GF-D8 (cell line): ENCODE measurements at places on chromosomes 7 and 10.

GRCh38 chr10:91163269-91163868, 57.1 kb upstream of the PCGF5 start:
- no peak for DNase-seq

DNA sequence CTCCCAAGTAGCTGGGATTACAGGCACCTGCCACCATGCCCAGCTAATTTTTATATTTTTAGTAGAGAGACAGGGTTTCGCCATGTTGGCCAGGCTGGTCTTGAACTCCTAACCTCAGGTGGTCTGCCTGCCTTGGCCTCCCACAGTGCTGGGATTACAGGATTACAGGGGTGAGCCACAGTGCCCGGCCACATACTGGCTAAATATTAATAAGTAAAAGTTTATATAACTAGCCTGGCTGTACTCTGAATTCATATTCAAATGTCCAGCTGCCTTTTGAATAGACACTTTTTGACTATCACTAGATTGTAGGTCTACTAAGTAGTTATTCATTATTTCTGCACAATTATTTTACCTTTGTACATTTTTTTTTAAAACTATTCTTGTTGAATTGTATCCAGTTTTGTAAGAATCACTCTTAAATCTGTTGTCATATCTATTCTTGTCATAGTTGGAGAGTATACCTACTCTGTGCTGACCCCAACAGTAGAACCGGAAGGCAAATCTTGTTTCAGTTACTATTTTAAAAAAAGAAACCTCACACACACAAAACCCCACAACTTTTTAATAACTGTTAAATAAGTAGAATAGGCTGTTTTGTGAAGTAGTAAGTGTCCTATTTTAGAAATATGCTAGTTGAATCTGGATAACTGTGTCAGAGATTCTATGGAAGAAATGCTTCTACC, 29.6 kb downstream of the MINPP1 start:
- no peak for DNase-seq

- DNase-seq = no peak
Measured at GRCh38 chr7:127726476-127726875, 74.5 kb downstream of the SND1 start.

DNA sequence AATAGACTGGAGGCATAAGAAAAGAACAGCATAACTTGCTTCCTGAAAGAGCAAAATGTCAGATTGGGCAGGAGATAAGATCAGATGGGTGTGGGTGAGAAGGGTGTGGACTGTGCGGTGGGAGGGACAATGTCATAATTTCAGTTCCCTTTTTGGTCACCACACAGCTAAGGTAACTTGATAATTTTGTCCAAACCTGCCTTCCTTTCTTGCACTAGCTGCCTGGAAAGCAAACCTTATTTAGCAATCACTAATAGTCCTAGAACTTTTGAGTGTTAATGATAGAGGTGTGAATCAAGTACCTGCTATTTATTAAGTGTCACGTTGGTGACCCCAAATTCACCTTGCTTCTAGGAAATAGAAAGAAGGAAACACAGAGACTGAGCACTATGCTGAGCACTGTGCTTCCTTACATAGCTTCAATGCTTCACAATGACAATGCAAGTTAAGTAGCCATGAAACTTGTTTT, 72.4 kb upstream of the SP4 start:
- peak; percentile 95 for DNase-seq

DNA sequence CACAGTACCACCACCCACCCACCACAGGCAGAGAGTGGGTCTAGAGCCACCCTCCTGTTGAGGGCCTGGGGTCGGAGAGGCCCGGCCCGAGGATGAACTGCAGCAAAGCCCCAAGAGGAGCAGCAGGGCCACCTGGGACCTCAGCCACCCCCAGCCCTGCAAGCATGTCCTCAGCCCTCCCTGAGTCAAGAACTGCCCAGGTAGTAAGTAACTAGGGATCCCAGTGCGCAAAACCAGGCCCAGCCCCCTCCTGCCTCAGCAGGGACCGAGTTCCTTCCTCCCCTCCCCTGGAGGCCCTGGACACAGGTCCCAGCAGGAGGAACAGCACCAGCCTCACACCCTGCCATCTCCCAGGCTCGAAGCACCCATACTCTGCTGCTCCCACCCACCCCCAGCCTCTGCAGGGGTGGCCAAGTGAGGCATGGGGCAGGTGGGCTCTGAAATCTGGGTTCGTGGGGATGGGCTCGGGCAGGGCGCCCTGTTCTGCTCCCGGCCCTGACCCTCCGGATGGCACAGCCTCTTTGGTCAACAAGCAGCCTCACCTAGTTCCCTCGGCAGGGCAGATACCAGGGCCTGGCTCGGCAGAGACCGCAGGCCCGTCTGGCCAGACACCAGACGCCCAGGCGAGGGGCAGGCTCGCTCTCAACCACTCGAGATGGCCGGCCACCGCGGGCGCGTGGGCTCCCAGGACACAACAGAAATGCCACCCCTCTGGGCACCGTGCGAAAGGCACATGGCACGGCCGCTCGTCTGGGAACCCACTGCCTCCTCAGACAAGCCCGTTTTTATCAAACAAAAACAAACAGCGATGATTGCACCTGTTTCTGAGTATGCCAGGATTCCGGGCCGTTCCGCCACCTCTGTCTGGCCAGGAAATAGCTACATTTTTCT, 15.2 kb downstream of the PDGFA start:
- DNase-seq = no peak

- DNase-seq = no peak
Measured at GRCh38 chr10:44873160-44873559, 38.0 kb upstream of the TMEM72 start.
